ENCODE measurements at places on chromosomes 3 and 15.

DNA sequence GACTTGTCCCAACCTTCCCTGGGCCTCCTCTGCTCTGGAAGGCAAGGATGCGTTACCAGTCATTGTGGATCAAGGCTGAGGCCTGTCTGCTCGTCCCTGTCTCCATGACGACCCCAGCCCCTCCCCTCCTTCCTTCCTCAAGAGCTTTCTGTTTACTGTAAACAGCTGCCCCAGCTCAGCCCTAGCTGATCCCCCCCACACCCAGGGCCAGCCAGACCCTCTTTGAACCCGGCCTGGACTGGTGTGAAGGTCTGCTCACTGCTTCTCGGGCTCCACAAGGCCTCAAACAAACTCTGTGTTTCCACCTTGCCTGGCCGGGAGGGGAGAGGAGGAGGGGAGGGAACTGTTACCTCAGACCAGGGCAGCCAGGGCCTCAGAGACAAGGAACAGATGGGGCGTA is 16.9 kb downstream of the VPS18 start:
- no peak for DNase-seq

- DNase-seq = no peak
Observed at GRCh38 chr15:63264688-63265293, 12.6 kb upstream of the APH1B start.

- peak; percentile 19 for DNase-seq
Observed at GRCh38 chr15:101651554-101652097, 555 bp downstream of the TM2D3 start.

DNA sequence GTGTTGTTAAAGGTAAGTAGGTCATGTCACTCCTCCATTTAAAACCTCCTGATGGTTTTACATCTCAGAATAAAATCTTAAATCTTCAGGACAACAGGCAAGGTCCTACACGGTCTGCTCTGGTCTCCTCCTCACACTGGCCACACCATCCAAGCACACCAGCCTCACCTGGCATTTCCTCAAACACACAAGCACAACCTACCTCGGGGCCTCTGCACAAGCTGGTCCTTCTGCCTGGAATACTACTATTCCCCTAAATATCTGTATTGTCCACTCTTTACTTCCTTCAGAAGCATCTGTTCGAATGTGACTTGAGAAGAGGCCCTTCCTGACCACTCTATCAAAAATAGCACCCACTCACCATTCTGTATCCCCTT is 1.8 kb downstream of the GORASP1 start:
- DNase-seq = no peak

- DNase-seq = no peak
Observed at GRCh38 chr3:61233746-61234145, 17.5 kb downstream of the FHIT start.

DNA sequence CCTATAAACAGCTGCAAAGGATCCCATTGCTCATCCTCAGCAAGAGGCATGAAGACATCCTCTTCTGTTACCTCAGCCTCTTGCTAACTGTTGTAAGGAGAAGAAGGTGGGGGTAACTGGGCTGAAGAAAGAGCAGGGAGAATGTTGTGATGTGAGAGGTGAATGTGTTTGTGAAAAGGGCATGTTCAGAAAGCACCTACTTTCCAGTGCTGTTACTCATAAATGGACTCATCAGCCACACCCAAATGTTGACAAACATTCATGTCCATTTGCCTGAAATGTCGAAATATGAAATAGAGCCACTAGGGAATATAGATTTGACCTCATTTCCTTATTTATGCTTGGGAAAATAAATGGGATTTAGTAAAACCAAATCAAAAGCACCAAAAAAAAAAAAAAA is 12.6 kb downstream of the SLC24A1 start:
- DNase-seq = no peak

GRCh38 chr3:10804183-10804648 is 11.8 kb upstream of the SLC6A11 start:
- DNase-seq = no peak

- no peak for DNase-seq
Observed at GRCh38 chr3:463252-464192, 267.0 kb downstream of the CHL1 start.

GRCh38 chr15:85621094-85621493 is 173.6 kb downstream of the KLHL25 start:
- no peak for DNase-seq

- no peak for DNase-seq
Observed at GRCh38 chr3:181330821-181331563, 341.5 kb upstream of the DNAJC19 start.

DNA sequence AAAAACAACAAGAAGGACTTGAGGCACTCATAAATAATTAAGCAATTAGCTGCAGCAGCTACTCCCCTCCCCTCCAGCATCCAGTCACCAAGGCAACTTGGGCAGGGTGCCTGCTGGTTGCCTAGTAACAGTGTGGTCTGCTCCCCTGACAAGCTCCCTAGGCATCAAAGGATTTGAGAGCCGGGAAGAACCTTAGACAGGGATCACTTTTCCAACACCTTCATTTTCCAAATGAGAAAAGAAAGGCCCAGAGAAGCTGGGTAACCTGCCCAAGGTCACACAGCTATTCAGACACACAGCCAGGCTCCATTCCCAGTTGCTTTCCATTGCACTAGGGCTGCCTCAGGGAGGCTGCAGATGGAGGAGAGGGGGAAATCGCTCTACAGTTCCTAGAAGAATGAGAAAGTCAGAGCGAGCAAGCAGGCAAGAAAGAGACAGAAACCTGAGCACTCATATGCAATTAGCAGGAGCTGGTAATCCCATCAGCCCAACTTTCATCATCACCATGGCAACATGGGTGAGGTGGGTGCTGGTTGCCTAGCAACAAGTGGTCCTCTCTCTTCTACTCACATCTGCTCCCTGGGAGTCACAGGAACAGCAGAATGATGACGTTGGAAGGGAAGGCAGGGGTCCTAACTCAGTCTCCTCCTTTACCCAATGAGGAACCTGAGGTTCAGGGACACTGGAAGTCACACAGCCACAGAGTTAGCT is 3.6 kb upstream of the EIF4E3 start:
- no peak for DNase-seq

DNA sequence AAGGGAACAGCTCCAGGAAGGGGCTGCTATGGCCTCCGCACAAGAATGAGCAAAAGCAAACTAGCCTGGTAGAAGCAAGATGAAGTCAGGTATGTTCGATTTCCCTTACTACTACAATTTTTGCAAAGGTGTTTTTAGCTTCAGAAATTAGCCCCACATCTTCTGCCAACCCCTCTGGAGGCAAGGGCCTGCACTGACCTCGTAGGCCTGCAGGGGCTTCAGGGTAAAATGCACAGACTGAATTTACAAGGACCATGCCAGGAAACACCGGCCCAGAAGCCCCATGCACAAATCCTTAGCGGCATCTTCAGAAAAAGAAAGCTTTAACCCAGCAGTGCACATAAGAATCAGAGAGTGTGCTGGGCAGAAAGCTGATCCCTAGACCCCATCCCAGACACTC is 53.0 kb downstream of the SLC6A1 start:
- no peak for DNase-seq

GRCh38 chr3:147699175-147699838 is 290.1 kb downstream of the ZIC1 start:
- no peak for DNase-seq

- DNase-seq = no peak
Observed at GRCh38 chr15:33766389-33766788, 201.9 kb upstream of the CHRM5 start.

GRCh38 chr15:98164986-98165385 is 204.5 kb downstream of the ARRDC4 start:
- DNase-seq = no peak

GRCh38 chr3:151283907-151284461 is 5.6 kb upstream of the P2RY14 start:
- no peak for DNase-seq

DNA sequence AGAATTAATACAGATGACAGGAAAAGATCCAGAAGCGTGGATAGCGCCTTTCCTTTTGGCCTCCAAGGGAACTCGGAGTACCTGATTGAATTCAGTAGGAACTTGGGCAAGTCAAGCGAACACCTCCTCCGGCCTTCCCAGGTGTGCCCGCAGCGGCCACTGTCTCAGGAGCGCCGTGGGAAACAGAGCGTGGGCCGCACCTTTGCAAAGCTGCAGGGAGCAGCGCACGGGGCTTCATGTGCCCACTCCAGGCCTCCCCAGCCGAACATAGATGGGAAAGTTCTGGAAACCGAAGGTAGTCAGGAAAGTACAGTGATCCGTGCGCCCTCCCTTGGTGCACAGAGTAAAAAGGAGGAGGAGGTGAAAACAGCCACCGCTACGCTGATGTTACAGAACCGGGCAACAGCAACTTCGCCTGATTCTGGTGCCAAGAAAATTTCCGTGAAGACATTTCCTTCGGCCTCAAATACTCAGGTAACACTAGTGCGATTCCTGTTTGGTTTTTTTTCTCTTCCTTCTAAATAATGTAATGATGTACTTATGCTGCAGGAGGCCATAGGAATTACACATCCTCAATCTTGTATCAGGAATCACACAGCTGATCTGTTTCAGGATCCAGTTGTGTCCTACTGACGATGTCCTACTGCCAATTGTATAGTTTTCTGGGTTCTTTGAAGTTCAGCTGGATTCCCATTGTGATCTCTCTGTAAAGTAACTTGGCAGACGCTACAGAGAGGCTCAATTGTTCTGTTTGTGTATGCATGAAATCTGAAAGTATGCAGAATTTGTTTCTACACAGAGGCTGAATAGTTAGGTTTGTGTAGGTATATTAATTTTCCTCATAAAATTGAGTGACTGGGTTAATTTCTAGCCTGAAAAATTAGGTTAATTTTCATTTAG is 63.1 kb downstream of the CGNL1 start:
- DNase-seq = no peak

- DNase-seq = no peak
Observed at GRCh38 chr3:36900474-36901443, 44.1 kb downstream of the TRANK1 start.

DNA sequence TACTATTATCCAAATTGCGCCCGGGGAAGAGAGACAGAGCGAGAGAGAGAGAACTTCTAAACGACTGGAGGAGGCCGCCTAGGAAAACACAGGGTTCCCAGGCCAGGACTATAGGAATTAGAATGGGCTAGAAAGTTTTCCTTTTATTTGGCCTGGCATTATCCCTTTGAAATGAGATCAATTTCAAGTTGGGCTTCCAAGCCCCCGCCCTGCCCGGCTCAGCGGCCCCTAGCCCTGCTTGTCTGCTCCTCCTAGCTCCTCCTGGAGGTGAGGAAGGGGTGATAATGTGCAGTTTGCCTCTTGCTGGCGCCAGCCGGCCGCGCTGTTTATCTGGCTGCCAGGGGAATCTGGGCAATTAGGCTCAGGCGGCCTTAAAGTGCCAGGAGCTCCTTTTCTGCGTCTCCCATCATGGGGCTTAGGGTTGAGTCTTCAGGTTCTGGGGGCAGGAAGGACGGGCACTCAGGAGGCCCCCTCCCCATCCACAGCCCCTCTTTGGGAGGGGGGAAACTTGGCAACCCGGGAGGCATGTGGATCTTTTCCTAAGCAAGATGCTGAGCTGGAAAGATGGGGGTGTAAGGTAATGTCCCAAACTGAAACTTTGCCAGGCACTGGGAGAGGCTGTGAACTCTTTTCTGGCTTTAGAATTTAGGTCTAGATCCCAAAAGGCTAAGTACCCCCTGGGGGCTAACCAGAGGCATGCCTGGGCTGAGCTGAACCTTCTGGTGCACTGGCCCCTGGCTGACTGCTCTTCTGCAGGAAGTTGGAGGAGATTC is 5.5 kb downstream of the SMAD6 start:
- DNase-seq = no peak

DNA sequence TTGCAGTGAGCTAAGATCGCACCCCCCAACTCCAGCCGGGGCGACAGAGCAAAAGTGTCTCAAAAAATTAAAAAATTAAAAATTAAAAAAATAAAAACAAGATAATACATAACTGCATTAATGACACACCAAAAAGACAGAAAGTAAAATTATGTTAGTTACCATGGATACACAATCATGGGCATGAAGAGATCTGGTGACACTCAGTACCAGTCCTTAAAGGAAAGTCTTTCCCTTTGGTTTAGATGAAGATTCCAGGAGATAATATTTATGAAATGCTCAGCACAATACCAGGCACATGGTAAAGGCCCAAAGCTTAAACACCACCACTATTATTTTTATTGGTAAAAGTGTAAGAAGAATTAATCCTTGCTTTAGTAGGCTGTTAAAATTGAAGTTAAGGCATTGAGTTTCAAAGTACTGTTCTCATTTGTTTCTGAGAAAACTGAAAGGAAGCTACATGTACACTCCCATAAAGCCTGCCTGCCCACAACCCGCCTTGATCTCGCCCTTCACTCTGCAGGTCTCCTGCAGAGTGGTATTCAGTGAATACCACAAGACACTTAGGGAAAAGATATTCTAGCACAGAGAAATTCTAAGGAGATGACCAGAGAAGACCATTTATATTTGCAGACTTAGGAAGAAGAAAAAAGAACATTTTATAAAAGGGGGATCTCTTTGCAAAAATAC is 52.3 kb downstream of the SUCLG2 start:
- no peak for DNase-seq

- no peak for DNase-seq
Observed at GRCh38 chr15:69395991-69396390, 18.2 kb upstream of the KIF23 start.

- DNase-seq = no peak
Observed at GRCh38 chr3:53550005-53550620, 55.7 kb downstream of the CACNA1D start.

GRCh38 chr15:70323111-70323851 is 225.6 kb upstream of the TLE3 start:
- DNase-seq = no peak

GRCh38 chr3:72657666-72658065 is 190.6 kb downstream of the SHQ1 start:
- peak; percentile 23 for DNase-seq

DNA sequence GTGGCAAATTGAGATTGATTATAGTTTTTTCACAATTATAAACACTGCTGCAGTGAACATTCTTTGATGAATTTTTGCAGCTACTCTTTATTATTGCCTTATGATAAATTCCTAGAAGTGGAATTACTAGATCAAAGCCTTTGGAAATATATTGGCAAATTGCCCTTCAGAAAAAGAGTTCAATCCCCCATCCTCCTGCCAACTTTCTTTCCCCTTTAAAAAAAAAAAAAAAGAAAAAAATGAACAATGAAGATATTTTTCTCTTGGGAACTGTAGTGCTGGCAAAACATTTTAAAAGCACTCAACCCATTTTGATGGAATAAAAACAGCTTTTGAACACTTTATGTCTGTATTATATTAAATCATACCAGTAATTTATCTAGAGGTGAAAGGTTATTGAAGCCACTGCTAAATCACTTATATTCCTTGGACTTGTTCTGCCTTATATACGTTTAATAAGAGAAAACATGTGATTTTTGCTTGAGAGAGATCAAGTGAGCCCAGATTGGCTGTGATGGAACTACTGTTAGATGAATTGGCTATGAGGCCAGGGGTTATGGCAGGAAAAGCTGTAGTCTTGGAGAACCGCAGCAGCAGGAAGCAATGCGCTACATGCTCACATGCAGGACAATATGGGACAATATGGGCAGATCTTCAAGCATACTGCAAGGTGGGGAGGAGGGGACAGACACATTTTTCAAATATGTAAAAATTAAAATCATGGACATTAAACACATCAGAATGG is 212.8 kb upstream of the C2CD4B start:
- DNase-seq = no peak

GRCh38 chr3:56702490-56703315 is 19.6 kb upstream of the TASOR start:
- DNase-seq = no peak

Data from activated CD4-positive, alpha-beta T cell treated with anti-CD3 and anti-CD28 coated beads for 24 hours (primary cell).